ENCODE measurements at places on chromosomes 12 and 14.

- no peak for DNase-seq
Observed at GRCh38 chr12:63103494-63104131, 47.4 kb downstream of the AVPR1A start.

GRCh38 chr14:94771906-94772490 is 2.1 kb upstream of the GSC start:
- no peak for DNase-seq

DNA sequence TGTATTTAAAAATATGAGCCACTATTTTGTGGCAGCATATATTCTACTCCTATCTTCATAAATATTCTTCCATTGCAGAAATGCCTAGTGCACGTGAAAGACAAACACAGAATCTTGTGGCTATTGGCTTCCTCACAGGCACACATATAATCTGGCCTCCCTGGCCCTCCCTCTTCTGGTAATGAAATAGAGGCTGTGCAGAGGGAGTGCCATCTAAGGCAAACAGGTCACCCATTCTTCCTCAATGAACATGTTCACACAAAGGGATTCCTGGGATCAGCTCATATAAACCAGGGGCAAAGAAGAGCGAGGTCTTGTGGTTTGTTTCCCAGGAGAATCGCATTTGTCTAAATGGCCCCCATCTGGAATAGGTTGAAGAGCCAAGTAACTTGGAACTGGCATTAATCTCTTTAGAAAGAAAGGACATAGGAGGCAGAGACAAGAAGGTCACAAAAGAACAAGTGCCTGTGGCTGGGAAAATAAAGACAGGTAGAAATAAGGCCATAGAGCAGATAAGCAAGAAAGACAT is 171.6 kb upstream of the PTPRQ start:
- DNase-seq = no peak

- DNase-seq = peak; percentile 44
Observed at GRCh38 chr14:68911594-68912227, 67.4 kb downstream of the ACTN1 start.

- DNase-seq = no peak
Observed at GRCh38 chr12:66804563-66804974, 125.7 kb upstream of the GRIP1 start.

GRCh38 chr14:77175843-77176242 is 5.8 kb upstream of the TMEM63C start:
- no peak for DNase-seq
